ENCODE measurements at places on chromosomes 6 and 20.
A peak's percentile ranks its signal among the peaks of the same experiment; 100 is the strongest.

- DNase-seq: no peak
Observed at GRCh38 chr6:14174996-14175395, 57.4 kb downstream of the CD83 start.

DNA sequence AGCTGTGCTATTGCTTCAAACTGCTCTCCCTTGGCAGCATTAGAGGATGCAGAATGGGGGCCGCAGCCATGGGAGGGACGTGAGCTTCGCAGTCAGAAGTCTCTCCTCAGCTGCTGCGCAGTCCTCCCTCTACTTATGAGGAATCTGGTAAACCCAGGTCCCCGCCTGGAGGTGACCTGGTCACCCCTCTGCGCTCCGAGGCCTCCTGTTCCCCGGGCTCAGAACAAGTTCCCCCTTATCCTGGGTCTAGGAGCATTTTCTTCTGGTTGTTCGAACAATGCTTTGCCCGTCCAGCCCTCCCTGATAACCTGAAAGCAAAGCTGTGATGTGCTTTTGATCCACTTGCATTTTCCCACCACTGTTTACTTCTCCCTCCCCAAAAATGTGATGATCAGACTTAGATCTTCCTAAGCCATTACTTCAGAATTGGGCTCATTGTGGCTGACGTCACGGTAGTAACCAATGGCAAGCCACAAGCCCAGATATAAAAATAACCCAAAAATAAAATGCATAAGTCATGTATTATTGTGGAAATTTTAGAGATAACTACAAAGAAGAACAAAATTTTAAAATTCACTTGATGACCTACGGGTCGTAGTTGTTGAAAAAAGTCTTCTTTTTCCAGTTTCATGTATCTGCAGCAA is 80.7 kb downstream of the SERAC1 start:
- no peak for DNase-seq

DNA sequence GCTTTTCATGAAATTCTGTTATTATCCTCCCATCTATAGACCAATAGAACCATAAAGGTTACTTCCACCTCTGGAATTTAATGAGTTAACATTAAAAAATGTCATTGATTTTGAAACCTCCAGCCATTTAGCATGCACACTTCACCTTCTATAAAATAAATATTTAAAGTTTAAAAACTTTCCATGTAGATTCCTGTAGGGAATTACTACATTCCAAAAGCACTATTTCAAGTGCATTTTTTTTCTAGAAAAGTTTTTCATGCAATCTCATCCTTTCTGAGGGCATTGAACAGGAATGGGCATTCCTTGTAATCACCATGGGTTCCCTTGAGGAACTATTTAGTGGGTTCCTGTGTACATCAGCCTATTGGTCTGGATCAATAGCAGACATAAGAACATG is 253.8 kb upstream of the RIN2 start:
- no peak for DNase-seq

- peak; percentile 97 for DNase-seq
Observed at GRCh38 chr20:9442858-9443257, 71.5 kb upstream of the LAMP5 start.

DNA sequence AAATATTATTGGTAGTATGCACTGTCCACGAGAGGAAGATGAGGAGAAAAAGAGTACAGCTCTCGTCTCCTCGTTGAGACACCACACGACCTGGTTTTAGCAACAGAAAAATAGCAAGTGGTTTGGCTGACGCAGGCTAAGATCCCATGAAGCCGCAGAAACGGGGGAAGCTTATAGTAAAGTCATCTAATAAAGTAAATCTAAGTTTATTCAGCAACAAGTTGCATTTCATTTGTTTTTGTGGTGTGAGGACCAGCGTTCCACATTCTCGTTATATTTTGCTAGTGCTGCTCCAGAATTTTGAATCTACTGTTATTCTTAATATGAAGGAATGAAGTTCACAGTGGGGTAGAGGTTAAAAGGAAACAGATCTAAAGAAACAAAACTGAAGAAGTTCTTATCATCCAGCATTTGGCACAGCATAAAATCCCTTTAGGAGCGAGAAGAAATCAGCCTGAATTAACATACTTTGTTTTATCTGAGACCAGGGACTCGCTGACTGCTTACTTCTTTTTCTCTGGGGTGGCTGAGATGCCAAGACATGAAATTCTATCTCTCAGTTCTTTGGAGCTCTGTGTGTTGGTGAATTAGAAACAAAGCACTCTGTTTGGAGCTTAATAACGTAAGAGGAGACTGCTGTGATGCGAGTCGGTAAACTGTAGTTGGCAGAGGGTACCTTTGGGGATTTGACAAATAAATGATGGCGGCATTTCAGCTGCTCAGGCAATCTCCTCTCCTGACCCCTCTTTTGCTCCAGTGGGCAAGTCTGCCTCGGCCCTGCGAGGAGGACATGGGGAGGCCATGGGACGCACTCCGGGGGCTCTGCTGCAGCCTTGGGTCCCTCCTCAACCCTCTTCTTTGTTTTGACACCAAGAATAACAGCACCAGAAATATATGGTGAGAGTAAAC is 24.9 kb upstream of the IRF4 start:
- no peak for DNase-seq

DNA sequence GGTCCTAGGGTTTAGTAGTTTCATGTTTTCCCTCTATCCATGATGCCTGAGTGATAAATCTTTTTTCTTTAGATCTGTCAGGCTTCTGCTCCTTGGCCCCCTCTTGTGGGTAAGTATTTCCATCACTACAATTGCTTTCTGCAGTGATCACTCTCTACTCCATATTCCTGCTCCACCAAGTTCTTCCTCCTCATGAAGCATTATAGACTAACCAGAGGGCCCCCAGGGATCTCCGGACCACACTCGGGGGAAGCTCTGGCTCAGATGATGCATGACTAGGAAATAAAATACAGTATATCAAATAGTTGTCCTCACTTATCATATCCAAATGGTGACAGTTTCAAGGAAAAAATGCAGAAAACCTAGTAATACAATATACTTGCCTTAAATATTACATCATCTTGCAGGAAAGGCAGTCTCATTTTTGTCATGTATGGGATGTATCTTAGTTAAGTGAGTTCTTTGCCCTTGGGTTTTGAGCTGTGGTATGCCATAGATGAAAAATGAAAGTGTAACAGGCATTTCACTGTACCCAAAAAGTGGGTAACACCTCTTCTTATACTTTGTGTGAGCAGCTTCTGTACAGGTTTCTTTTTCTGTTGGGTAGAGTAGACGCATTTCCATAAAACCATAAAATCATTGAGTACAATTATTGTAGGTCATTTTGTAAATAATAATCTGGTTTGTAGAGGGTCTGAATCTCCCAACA is 200.9 kb upstream of the EYA4 start:
- DNase-seq: no peak

- no peak for DNase-seq
Observed at GRCh38 chr6:62999796-63000195, 211.5 kb upstream of the FKBP1C start.

DNA sequence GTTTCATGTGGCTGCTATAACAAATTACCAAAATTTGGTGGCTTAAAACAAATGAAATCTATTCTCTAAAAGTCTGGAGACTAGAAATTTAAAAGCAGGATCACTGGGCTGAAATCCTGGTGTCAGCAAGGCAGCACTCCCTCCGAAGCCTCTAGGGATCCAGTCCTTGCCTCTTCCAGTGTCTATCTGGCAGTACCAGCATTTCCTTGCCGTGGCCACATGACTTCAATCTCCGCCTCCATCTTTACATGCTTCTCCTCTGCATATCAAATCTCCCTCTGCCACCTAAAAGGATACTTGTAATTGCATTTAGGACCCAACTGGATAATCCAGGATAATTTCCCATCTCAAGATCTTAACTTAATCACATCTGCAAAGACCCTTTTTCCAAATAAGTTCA is 30.2 kb downstream of the ARHGAP18 start:
- DNase-seq: no peak

DNA sequence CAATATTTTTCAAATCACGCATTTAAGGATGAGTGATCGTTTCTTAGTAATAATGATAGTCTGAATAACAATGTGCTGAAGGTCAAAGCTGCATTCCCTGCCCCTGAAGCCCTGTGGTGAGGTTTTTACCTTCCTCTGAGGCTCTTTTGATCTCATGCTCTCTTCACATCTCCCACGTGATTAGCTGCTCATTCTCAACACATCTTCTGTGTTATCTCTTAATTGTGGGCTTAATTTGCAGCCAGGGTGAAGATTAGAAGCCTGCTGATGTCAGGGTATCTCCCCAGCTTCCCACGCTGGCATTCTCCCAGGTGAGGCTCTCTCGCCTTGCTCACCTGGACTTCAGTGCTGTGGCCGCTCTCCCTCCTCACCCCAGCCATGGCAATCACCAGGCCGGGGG is 109.7 kb upstream of the FOXQ1 start:
- no peak for DNase-seq

DNA sequence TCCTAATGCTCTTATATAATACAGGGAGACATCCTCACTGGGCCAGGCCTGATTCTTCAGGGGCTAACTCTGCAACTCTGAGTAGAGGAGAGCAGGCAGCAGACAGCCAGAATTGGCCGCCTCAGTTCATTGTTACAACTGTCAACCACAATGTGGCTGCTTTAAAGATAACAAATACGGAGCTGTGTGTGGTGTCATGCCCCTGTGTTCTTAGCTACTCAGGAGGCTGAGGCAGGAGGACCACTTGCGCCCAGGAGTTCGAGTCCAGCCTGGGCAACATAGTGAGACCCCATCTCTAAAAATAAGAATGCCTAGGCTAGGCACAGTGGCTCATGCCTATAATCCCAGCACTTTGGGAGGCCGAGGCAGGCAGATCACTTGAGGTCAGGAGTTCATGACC is 34.3 kb downstream of the CEP250 start:
- no peak for DNase-seq

DNA sequence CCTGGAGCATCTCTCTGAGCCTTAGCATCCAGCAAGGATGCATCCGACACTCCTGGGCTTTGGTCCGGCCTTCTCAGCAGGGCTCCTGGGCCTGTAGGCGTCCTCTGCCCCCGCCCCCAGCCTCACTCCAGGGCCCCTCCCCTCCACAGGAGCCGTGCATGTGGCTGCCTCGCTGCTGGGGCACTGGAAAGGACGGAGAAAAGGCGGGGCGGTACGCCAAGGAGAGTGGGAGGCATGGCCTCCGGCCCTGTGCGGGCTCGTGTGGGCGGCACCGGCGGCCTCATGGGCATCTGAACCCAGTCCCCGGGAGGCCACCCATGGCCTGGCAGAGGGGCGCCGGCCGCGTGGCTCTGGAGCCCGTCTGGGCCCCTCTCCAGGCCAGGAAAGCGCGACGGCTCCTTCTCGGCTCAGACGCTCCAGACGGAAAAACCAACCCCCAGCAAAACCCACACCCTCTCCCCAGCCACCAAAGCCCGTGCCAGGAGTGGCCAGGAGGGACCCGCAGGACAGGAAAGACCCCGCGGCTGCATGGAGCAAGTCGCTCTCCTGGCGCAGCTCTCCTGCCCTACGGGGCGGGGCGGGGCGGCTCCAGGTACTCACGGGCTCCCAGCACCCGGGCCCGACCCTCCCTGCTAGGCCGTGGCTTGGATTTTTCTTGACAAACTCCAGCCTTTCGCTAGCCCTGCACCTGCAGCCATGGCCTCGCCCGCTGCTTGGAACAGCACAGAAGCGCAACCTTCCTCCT is 419.9 kb downstream of the QKI start:
- no peak for DNase-seq

GRCh38 chr20:46801003-46801702 is 91.7 kb downstream of the SLC2A10 start:
- no peak for DNase-seq

GRCh38 chr20:6870559-6870958 is 103.1 kb downstream of the BMP2 start:
- DNase-seq: no peak

DNA sequence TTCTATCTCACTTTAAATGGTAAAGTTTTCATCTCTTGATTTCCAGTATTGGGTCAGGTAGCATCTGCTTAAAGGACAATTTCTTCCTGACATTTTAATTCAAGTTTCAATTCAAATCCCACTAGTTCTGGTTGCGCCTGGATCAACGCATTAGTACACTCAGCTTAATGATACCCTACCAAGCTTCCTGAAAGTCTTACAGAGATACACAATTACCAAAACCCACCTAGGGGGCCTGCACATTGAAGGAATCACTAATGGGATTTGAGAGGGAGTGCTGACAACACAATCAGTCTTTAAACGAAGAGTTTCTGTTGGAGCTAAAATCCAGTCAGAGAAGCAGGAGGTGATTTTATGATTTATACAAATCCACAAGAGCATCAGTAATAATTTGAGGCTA is 293.0 kb downstream of the PHF3 start:
- DNase-seq: no peak

DNA sequence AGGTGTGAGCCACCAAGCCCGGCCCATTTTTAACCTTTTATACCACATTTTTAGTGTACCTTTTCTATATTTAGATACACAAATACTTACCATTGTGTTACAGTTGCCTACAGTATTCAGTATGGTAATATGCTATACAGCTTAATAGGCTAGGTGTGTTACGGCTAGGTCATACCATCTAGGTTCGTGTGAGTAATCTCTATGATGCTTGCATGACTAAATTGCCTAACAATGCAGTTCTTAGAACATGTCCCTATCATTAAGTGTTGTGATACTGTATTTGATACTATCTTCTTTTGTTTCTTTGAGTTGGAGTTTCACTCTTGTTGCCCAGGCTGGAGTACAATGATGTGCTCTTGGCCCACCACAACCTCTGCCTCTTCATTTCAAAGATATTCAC is 387.7 kb upstream of the SASH1 start:
- no peak for DNase-seq

DNA sequence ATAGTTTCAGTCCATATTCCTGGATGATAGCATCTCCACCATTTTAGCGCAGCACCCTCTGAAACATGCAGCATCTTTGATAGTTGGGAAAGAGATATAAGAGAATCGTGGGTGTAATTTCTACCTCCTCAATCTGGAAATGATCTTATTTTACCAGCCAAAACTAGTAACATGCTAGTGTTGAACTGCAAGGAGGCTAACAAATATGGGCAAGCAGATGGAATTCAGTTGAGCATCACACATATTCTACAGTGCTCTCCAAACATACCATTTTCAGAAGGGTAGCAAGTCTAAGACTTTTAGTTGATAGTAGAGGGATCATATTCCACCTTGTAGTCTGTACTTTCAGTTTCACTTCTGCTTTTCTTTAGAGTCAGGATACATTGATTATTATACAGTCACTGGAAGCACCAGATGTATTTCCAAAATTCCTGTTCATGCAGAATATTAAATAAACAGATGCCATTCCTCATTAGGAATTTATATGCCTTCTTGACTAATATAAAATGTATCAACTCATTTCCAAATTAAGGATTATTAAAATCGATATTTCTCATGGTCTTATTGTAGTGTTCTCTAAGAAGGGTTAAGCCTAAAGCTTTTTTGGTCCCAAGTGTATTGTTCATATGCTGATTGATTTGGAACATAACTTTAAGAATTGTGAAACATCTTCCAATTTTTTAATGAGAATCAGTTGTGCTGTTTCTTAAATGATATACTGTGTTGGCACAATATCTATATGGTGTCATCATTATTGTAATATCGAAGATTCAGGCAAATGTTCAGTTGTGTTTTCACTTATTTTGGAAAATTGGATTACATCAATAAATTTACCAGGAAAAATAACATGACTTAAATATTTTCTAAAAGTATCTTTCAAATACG is 362.0 kb downstream of the CENPW start:
- no peak for DNase-seq

GRCh38 chr6:11270030-11271027 is 37.9 kb upstream of the NEDD9 start:
- DNase-seq: peak; percentile 77

- no peak for DNase-seq
Observed at GRCh38 chr6:122406187-122406586, 6.7 kb downstream of the HSF2 start.
